ENCODE measurements at places on chromosomes 1 and 21.

DNA sequence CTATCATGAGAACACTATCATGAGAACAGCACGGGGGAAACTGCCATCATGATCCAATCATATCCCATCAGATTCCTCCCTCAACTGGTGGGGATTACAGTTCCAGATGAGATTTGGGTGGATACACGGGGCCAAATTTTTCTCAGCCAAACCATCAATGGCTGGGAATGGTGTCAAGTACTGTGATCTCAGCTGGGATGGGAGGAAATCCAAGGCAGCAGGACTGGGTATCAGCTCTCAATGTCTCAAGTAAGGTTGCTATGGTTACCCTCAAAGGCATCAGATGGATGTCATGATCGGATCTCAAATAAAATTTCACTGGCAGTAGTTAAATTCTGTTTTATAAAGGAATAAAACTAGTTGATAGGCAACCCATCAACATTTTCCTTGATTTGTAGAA lies 399.0 kb downstream of the KCNT2 start:
- DNase-seq: no peak

- no peak for DNase-seq
These were observed 135.7 kb downstream of the C1orf94 start for GRCh38 chr1:34312359-34312758.

GRCh38 chr1:193338194-193338593 lies 151.8 kb upstream of the B3GALT2 start:
- DNase-seq: peak; percentile 17

- no peak for DNase-seq
These were observed 14.1 kb downstream of the SYNJ1 start for GRCh38 chr21:32713726-32714125.

GRCh38 chr1:70134148-70134547 lies 71.2 kb downstream of the LRRC40 start:
- DNase-seq: no peak

DNA sequence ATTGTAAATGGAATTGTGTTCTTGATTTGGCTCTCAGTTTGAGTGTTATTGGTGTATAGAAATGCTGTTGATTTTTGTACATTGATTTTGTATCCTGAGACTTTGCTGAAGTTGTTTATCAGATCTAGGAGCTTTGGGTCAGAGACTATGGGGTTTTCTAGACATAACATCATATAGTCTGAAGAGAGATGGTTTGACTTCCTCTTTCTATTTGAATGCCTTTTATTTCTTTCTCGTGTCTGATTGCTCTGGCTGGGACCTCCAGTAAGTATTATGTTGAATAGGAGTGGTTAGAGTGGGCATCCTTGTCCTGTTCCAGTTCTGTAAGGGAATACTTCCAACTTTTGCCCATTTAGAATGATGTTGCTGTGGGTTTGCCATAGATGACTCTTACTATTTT lies 39.1 kb upstream of the ANGPTL1 start:
- DNase-seq: no peak

DNA sequence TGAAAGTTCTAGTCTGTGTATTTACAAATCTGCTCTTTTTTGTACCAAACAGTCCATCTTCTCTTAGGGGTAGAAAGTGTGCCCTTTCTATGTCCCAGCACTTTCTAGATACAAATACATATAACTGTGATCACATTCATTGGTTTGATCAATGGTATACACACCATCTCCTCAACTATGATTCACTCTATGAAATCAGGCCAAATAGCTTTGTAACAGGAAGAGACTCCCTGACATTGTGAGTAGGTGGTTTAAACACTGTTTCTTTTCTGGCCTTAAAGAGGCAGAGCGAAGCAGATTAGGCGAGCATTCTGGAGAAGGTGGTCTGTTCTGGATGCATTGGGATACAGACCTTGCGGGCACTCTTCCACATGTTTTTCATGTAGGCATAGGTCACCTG lies 39.3 kb upstream of the EXOSC10 start:
- DNase-seq: no peak

GRCh38 chr1:162835157-162835899 lies 25.6 kb downstream of the CCDC190 start:
- DNase-seq: no peak

DNA sequence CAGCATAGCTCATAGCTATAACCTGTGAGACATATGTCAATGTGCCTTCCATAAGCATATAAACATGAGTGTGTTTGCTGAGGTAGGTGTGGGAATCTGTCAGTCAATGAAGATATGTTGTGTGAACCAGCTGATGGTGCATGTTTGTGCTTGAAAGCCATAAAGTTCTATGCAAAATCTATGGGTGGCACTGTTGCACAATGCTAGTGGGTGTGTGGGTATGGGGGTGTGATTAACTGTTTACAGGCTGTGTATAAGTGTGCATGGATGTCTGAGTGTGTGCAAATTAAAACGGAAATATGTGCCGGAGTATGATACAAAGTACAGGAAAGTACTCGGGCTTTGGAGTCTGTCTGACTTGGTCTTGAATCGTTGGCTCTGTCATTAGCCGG lies 1.0 kb upstream of the ATP2B4 start:
- peak; percentile 61 for DNase-seq

DNA sequence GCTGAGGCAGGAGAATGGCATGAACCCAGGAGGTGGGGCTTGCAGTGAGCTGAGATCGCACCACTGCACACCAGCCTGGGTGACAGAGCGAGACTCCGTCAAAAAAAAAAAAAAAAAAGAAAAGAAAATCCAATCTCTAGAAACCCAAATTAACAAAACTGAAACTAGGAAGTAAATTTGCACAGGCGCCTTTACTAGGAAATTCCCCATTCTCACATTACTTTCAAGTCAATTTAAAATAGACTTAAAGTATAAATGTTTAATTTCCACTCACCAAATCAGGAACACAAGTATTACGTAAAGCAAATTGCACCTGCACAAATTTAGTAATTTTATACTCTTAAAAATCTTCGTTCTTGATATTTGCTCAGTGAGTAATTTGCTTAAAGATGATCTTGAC lies 67.8 kb upstream of the BCAR3 start:
- DNase-seq: no peak

DNA sequence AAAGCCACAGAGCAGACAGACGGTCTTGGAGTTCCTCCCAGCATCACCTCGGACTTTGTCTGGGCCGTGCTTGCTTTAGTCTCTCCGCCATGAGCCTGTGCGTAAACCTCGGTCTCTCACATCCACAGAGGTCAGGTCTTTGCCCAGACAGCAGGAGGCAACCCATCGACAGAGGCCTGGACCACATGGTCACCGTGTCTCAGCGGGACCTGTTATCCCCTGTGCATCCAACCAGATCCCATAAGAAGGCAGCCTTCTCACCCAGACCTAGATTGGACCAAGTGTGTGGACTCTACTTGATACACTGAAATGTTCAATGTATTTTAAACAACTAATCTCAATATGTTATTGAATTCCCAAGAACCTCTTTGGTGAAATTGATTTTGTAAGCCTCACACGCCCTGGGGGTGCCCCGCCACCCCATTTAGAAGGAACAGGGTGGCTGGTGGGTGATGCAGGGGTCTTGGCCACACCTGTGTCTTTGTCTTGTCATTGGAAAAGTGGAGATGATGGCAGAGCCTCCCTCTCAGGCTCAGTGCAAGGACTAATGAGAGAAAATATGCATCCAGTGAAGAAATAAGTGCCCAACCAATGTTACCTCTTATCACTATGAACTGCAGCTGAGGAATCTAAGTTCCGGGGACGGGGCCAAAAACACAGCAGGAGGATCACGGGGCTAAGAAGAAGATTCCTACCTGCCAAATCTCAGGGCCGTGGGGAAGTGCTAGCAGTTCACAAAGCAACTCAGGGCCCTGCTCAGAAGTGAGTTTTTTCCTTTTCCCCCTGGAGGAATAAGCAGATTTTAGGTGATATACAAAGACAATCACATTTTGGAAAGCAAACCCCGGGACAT lies 101.6 kb upstream of the BACE2 start:
- no peak for DNase-seq

DNA sequence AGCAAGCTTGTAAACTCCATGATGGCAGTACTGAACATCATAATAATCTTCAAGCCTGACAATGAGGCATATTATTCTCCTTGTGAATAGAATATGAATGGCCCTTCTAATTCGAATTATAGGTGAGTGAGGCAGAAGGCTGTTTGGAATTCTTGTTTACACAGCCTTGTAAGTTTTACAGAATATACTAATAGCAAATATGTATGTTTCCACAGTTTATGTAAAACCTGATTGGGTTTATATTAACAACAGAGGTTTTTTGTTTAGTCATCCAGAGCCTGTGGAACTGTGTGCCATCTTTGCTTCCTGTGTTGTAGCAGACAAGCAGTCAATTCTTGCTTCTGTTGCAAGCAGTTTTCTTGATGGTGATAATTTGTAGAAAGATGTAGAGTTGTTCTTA lies 8.0 kb downstream of the OSBPL9 start:
- DNase-seq: no peak

DNA sequence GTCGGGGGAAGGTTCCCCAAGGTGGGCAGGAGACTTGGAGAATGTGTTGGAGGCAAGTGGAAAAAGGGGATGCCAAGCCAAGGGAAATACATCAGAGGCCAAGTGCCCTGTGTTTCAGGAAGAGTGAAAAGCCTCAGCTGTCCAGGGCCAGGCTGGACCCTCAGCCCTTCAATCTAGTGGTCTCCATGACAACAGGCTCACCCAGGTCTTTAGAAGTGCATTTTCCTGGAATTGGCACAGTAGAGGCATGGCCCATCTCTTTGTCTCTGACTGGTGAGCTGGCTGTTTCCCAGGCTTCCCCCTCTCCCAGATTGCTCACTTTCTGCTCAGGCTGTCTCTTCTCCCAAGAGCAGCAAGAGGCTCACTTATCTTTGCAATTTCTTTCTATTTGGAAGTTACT lies 10.4 kb upstream of the RHBG start:
- DNase-seq: no peak

GRCh38 chr21:17699524-17700189 lies 87.0 kb upstream of the BTG3 start:
- DNase-seq: no peak

DNA sequence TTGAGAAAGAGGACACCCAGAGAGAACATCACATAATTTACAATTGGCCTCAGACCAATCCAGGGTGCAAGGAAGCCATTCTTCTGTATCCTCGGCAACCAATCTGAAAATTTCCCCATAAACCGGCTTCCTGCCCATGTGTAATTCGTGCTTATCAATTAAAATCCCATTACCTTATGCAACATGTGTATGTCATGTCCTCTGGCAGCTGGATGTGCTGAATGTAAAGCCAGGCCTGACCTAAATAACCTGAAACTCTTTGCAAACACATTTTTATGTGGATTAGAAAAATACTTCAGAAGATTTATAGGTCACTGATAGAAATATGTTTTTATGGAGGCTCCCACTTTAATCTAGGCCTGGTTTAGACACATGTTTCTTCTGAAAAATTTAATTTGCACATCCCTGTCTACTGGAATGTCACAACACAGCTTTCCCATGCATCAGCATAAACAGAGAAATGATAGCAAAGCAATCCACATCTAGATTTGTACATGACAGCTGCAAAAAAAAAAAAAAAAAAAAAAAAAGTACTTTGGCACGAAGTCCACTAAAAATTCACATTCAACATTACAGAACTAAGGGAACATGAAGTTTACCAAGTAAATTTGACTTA lies 69.4 kb upstream of the SAMSN1 start:
- no peak for DNase-seq

- no peak for DNase-seq
These were observed 9.6 kb upstream of the PEAR1 start for GRCh38 chr1:156883919-156884318.

DNA sequence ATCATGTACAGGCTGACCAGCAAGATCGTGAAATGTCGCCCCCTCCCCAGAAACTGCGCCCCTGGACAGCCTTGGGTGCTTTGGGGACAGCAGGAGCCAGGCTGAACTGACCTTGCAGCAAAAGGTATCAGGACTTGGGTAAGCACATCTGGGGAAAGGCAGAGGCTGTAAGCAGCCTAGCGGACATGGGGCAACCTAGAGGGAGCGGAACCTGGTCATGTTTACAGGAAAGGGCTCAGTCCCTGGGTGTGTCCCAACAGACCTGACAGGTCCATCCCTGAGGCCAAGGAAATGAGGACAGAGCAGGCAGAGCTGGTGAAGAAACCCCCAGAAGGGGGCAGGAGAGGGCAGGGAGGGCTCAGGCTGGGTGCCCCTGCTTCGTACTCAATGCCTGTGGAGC lies 3.1 kb upstream of the S100A8 start:
- no peak for DNase-seq

- peak; percentile 50 for DNase-seq
These were observed 92.1 kb upstream of the CD53 start for GRCh38 chr1:110780600-110781484.

- DNase-seq: no peak
These were observed 23.5 kb upstream of the WNT4 start for GRCh38 chr1:22166439-22166838.

- DNase-seq: no peak
These were observed 159.8 kb downstream of the PEX14 start for GRCh38 chr1:10634428-10635084.

DNA sequence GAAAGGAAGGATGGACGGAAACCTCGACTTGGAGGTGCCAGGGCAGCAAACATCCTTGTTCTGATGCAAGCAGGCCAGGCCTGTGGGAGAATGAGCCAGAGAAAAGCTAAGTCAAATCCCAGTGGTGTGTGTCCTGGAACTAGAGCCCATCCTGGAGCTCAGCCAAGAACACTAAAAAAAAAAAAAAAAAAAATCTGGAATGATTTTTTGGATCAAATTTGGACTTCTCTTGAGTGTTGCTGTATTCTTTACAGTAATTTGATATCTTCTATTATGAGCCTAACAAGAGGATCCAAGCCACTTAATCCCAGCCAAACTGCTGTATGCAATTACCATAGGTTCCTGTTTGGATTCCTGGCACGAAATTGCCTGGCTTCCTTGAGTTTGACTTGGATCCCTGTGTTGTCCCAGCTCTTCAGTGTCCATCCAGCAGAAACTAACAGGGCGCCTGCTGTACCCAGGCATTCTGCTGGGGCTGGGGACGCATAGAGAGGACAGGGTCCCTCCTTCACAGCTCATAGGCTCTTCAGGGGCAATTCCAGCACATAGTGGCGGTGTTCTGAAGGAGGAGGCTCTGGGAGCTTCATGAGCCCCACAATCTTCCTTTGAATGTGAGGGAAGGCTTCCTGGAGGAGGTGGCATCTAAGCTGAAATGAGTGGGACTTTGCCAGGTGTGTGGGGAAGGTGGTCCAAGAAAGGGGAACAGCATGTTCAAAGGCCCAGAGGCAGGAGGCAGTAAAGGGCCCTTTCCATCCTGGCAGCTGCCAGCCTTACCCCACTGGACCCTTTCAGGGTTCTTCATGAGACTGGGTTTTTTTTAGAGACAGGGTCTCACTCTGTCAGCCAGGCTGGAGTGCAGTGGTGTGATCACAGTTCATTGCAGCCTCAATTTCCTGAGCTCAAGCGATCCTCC lies 24.7 kb downstream of the EPHX1 start:
- DNase-seq: no peak

DNA sequence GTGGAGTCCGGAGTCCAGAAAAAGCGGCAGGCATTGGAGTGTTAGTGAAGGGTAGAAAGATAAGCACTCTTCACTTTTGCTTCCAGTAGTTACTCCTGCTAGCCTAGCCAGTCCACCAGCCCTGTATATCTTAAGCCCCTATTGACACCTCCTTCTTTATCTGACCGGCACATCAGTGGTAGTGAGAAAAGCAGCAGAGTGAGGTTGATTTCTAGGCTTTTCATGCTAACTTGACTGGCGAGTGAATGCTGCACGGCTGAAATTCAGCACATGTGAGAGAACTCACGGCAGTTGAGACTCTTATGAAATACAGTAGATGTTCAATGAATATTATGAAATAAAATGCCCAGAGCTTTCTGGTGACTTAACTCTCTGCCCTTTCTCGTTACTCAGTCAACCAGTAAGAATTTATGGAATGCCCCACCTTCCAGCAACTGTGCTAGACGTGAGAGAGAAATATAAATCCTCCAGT lies 128.2 kb downstream of the CACHD1 start:
- DNase-seq: peak; percentile 80
